ENCODE measurements at places on chromosomes 2 and 18.
A peak's percentile ranks its signal among the peaks of the same experiment; 100 is the strongest.

DNA sequence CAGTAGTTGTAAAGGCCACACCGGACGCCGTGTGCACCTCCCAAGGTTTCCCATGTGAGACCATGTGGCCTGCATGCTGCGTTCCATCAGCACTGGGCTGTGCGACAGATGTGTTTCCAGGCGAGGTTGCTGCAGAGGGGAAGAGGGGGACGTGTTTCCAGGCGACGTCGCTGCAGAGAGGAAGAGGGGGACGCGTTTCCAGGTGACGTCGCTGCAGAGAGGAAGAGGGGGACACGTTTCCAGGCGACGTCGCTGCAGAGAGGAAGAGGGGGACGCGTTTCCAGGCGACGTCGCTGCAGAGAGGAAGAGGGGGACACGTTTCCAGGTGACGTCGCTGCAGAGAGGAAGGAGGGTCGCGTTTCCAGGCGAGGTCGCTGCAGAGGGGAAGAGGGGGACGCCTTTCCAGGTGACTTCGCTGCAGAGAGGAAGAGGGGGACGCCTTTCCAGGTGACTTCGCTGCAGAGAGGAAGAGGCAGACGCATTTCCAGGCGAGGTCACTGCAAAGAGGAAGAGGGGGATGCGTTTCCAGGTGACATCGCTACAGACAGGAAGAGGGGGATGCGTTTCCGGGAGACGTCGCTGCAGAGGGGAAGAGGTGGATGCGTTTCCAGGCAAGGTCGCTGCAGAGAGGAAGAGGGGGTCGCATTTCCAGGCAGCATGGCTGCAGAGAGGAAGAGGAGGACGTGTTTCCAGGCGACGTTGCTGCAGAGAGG is 24.5 kb downstream of the NFATC1 start:
- DNase-seq: no peak

DNA sequence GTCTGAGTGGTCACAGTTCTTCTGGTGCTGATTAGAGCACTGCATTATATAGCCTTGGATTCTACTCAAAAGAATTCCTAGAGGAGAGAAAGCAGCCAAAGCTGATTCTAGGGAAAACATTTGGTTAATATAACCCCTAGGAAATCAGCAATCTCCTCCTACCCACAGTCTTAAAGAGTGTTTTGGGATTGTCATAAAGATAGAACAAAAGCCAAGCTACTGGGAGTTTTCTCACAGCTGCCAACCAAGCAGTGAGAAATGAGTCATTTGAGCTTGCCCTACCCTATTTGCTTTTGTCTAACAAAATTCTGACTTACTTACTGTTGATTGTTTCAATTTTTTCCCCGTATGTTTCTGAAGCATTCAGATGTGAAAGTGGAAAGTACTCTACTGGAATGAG is 469.3 kb downstream of the PLCL1 start:
- DNase-seq: no peak

GRCh38 chr2:196336207-196336606 is 164.8 kb upstream of the STK17B start:
- DNase-seq: no peak

GRCh38 chr2:214006601-214007000 is 404.3 kb upstream of the VWC2L start:
- DNase-seq: no peak

GRCh38 chr2:198285216-198285615 is 480.8 kb downstream of the PLCL1 start:
- DNase-seq: no peak

DNA sequence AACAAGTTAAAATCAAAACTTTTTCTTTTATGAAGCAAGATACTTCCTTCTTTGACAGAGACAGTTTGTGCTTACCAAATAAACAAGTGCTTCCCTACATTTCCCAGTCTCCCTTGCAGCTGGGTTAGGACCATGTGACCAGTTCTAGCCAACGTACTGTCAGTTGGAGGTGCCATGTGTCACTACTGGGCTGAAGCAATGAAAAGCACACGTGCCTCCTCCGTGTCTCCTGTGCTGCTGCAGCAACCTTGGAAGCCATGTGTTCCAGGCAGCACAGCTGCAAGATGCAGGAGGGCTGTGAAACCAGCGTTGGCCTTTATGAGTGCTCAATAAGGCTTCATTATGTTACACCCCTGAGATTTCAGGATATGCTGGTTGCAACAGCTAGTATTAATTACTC is 93.2 kb downstream of the DHRS9 start:
- no peak for DNase-seq

DNA sequence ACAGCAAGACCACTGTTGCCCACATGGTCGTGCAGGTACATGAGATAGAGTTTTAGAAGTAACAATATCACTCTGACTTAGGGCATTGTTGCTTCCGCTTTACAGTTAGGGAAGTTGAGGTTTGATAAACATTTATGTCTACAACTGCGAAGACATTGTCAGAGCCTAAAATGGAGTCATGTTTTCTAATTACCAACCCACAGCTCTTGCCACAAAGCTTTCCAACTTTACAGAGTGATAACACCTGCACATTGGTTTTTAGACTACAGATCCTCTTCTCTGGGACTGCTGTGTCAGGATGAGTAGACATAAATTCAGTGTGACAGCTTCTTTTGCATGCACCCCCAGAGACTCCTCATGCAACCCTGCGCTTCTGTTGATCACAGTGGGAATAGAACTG is 119.0 kb downstream of the FEZ2 start:
- DNase-seq: no peak

DNA sequence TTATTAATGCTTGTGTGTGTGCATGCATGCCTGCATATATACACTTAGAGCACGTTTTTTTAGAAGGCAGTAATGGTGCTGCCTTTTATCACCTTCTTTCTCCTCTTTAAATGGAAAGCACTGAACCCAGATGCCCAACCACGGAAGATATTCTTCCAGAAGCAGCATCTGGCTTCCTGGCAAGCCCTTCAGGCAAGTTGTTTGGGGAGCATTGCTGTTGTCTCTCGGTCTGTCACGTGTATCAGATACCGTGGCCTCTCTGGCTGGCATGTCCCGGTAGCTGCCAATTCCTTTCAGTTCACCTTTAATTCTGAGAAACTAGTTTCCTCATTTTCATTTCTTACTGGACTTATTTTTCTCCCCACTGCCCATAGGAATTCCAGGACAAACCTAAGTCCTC is 587.8 kb downstream of the ARHGAP15 start:
- no peak for DNase-seq

DNA sequence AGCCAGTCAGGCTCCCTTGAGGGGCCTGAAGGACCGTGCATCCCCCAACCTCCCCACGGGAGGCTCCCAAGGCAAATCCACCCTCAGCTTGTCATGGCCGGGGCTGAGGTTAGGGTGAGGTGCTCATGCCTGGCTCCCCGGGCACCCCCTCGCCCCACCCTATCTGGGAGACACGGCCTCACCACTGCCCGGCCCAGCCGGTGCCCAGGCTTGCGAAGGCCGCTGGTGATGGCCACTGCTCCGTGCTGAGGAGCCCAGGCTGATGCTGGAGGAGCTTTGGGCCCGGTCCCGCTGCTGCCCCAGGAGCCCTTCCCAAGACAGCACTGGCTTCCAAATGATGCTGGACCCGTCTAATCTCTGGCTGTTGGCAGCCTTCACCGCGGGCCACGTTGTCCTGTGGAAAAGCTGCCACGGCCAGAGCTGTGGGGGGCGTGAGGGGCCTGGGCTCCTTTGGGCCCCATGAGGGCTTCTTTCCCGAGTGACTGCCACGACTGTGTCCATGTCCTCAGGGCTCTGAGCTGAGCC is 135.7 kb upstream of the CTDP1 start:
- no peak for DNase-seq

DNA sequence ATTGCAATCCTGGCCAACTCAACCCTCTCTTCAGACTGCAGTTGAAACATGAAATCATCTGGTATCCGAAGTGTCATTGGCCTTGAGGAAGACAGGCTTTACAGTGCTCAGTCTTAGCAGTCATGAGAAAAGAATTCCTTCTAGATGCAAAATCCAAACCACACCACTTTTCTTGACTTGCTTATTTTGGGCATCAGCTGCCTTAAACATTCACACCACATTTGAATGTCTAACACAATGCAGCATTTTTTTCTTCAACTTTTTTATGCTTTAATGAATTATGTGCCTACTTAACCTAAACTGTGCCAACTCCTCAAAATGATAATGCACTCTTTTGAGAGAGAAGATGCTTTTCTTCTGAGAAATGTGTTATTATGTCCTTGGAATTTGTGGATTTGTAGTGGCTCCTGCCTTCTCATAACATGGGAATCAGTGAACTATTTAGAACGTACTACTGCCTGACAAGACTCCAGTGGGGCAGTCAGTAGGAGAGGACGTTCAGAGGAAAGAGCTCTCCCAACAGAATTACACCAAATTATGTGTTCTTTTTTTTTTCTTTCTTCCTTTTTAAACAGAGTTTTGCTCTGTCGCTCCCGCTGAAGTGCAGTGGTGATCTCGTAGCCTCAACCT is 3.2 kb upstream of the FAM98A start:
- no peak for DNase-seq

GRCh38 chr18:22045221-22045918 is 124.0 kb upstream of the GATA6 start:
- DNase-seq: no peak

DNA sequence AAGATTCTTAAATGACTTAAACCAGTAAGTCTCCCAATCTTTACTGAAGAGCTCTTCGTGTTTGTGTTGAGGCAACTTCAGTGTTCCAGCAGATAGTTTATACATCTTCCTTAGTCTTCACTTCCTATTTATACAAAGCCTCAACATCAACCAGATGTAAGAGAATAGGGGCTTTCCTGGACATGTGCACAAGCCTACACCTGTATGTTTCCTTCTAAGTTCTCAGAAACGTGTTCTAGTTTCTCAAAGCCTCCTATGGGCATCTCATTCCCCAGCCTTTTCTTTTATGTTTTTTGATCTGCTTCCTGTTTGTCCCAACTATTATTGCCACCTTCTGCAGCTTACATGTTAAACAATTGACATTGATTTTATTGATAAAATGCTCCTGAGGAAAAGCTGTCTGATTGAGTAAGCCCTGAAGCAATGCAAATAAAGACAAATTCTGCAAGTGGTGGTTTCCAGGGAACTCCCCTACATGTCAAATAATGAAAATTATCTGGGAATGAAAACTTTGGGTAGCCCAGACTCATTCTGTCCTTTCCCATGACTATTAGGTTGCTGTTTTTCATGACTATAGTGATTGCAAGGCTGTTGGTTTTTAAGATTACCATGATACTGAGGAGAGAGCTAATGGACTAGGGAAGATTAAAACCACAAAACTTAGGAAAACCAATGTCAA is 663.3 kb upstream of the ACVR2A start:
- DNase-seq: no peak

DNA sequence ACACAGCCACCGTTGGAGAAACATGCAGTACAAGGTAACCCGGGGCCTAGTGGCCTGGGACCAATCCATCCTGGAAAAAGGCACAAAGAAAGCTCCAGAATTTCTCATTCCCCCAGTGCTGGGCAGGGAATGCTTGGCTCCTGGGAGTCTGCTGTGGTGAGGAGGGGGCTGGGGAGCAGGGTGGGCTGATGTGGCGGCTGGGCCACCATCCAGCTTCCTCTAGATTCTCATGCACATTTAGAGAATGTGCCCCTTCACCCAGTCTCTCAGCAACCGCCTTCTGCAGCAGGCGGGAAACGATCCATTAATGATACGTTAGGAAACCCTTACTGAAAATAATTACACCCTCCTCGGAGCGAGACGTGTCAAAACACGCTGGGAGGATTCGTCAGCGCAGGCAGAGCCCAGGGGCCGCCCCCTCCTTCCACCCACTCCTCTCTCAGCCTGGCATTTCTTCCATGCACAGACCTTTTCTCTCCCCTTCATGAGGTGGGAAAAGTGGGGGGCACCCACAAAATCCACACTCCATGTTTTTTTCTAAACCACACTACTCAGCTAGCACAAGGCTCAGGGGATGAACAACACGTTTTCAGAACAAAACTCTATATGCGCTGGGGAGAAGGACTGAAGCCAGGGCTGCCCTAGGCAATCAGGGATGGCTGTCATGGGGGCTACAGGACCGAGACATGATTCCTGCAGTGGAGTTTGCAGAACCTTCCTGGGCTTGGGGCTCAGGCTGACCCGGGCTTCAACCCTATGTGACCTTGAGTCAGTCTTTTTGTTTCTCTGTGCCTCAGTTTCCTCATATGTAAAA is 56.1 kb upstream of the SMAD7 start:
- DNase-seq: peak; percentile 63

- DNase-seq: no peak
These were observed 18.6 kb upstream of the AGXT start for GRCh38 chr2:240850026-240850425.

DNA sequence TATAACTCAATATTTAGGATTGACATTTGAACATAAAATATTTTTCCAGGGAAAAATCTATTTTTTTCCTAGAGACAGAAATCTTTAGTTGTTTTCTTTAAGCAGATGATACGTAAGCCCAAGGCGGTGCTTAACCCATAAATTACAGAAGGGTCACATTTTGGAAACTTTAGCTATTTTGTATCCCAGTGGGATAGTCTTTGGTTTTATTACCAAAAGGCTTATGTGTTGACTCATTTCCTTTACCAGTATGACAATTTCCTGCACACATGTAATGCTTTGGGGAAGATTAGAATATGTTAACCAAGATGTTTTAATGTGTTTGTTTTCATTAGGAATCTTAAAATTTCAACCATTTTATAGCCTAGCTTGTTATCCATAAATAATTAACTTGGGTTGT is 24.8 kb downstream of the DYNC1I2 start:
- peak; percentile 29 for DNase-seq

- DNase-seq: no peak
These were observed 2.1 kb upstream of the CXCR1 start for GRCh38 chr2:218168635-218169462.

- DNase-seq: no peak
These were observed 127.9 kb upstream of the LGALSL start for GRCh38 chr2:64325852-64326577.

DNA sequence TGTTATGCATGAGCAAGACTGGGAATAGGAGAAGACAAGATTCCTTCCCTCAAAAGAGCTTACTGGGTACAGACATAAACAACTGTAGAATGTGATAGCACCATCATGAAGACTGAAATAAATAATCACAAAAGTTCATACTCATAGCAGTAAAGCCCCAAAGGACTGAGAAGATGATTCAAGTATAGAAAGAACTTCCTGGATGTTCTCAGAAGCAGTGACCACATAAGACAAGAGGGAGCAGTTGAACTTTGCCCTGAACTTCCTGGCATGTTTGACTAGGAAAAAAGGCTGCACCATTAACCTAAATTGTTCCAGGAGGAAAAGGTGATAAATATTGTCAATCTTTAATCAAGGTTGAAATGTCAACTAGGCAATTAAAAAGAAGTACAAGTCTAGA is 57.8 kb upstream of the CCDC141 start:
- no peak for DNase-seq
